ENCODE measurements at places on chromosomes 4 and X.

DNA sequence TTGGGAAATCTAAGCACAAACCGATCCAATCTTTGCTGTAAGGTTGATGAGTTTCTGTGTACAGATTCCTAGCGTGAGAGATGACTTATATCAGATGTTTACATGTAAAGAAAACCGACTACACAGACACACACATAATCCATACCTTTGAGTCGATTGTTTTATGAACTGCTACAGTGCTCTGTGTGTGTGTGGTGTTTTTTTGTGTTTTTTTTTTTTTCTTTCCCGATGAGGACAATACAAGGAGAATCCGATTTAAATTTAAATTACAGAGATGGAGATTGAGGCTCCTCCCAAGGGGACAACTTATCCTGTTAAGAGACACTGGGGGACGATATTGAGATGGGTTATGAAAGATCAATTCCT is 461 bp upstream of the SLC9A6 start:
- DNase-seq: no peak

GRCh38 chr4:112947616-112948015 is 101.8 kb upstream of the ANK2 start:
- DNase-seq: no peak

GRCh38 chr4:12902735-12903134 is 581.4 kb downstream of the RAB28 start:
- no peak for DNase-seq

DNA sequence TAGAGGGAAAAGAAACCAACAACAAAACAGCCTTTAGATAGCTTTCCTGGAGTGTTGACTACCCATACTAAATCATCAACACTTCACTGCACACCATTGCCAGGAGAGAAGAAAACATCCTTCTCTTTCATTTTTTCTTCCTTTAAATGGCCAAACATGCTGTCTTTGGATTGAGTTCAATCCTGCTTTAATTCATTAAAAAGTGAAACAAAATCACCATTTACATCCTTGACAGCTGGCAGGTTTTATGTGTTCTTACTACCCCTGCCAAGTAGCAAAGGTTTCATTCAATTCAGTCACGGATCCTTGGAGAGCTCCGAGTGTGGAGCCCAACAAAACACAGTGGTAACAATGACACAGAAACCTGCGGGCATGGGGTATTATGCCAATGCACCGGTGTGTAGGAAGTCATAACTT is 568.3 kb downstream of the ANKRD50 start:
- no peak for DNase-seq

DNA sequence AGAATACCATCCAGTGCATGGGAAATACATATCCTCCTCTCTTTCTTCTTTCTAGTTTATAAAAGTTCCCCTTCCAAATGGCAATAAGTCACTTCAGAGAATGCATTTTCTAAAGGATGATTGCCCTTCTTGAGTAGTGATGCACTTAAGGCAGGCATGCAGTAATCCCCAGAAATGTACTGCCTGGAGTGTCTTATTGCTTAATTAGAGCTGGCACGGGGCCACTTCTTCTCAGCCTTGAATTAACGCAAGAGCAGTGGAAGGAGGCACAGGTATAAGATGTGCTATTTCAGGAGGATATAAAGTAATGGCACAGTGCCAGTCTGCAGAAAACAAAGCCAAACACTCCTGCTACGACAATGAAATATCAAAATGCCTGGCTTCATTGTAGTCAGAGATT is 371.4 kb upstream of the FAM241A start:
- DNase-seq: no peak

DNA sequence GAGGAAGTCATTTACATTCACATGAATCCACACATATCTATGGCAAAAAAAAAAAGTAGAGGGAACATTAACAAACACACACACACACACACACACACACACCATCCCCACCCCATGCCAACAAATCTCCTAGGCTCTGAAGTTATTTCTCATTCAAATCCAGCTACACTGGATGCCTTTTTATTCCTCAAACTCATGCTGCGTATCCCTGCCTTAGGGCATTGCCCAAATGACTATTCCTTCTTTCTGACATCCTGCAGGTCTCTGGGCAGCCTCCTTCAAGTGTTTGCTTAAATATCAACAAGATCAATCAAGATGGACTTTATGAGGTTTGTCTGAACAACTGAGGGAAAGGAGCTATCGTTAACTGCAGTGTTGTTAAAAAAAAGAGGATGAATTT is 106.5 kb upstream of the FAM9A start:
- DNase-seq: no peak

DNA sequence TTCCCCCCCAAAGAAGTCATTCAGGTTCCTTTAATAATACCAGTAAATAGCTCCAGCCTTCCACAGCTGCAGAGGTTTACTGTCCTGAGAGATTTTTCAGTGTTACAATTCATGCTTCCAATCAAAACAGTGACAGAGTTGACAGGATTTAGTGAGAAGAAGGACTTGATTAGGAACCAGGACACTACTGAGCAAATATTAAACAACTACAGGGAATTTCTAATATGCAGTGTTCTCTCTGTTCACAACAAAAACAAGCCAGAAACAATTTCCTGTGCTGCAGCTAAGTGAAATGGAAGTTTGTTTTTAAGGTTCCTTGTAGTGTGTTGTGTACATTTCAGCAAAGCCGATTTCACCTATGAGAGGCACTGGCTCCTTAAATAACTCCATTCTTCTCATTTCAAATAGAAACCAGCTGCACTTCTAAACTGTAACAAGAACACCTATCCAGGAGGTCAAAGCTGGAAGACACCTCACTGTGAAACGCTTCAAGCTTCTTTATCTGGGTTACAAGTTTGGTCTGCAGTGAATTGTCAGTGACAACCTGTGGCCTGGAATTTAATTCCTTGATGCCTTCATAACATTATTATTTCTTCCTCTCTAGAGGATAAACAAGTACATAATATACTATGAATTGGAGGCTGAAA is 149.3 kb downstream of the RASL11B start:
- no peak for DNase-seq

- DNase-seq: no peak
These were observed 245.2 kb upstream of the TET2 start for GRCh38 chr4:104901438-104901837.

All from stimulated activated naive CD4-positive, alpha-beta T cell treated with Interleukin-2 at 50 U/mL for 16 hours (primary cell).